Mammary epithelial cell (primary cell): ENCODE measurements at places on chromosomes 4 and X. TPM values are rescaled to one million over a fixed set of nuclear protein-coding genes. Genes with fewer than 3 reads are reported as not detected.

- DNase-seq: no peak
Observed at GRCh38 chr4:61714387-61714911, 514.3 kb downstream of the ADGRL3 start.

GRCh38 chrX:47498411-47498810, 15.4 kb upstream of the ZNF41 start:
- DNase-seq: no peak

DNA sequence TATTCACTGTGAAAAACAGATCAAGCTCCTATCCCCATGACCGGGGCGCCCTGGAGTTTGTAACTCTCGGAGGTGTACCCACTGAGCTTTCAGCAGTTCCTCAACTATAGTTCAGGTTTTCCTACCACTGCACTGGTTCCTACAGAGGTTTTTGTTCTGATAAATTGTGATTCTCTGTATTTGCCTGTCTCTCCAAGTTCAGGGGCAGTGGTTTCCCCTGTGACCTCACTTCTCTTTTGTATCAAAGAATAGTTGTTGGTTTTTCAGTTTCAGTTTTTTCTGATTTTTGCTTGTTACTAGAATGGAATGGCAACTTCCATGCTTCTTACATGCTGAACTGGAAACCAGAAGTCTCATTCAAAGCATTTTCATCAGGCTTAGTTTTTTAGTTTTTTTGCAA, 56.8 kb upstream of the PLS3 start:
- DNase-seq: no peak

- DNase-seq: no peak
Observed at GRCh38 chr4:10118048-10119004, 1.7 kb upstream of the WDR1 start.

GRCh38 chr4:76984127-76984526, 34.6 kb downstream of the SEPTIN11 start:
- peak; percentile 24 for DNase-seq

DNA sequence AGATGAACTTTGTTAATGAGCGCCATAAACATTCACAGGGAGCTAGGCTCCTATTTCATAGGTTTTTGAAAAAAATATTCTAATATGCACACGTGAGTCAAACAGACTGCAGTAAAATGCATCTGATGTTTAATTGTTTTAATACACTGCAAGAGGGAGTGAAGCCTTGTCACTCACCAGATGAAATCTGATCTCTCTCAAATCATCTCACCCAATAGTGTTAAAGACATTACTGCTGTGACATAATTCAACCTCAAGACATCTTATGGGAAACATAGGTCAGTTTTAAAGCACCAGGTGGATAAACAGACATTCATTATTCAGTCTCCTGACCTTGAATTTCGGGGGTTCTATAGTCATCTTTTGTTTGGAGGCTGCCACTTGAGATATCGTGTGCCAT, 148.3 kb downstream of the MAML3 start:
- no peak for DNase-seq

DNA sequence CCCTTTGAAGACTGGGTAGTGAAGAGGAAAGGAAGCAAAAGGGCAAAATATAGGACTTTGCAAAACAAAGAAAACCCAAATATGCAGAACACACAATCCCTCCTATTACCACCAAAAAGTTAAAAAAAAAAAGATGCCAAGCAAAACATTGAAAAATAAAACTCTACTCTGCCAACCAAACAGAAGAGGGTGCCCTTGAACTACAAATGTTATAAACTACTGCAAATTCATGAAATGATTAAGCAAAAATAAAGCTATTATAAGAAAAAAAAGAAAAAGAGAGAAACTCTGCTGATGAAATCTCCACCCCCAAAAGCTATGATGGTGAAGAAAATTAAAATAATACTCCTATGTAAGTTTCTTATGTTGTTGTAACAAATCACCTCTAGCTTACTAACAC, 168.5 kb upstream of the STK26 start:
- no peak for DNase-seq

Gene IL21
- not detected for total RNA-seq

DNA sequence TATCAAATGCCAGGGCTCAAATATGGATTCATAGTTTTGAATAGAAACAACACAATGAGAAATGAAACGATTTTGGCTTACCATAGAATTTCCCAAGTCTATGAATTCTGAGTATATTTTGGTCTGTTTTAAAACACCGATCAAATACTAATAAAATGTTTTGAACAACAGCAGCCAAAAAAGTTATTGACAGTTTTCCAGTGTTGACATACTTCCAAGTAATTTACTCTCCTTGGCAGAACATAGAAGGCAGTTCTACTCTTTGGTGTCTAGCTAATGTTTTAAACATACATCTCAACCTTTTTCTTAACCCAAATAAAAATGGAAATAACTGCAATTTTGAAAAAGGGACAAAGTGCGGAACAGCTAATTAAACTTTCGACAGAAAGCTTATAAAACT, 1419.8 kb downstream of the ADGRL3 start:
- no peak for DNase-seq

DNA sequence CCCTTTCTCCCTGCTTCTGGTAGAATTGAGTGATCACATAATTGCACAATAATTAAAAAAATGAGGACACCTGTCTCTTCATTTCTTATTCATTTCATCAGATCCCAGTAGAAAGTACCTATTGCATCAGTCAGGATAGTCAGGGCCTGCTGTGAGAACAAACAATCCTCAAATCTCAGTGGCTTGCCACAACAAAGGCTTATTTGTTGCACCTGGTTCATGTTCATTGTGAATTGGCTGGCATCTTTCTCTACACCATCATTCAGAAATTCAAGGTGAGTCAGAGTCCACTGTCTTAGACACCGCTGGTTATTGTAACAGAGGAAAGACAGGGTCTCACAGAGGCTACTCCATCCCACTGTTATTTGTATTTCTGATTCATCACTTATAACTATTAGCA, 409.8 kb downstream of the STIM2 start:
- DNase-seq: peak; percentile 60

GRCh38 chr4:147682755-147683154, 1.2 kb downstream of the PRMT9 start:
- DNase-seq: no peak

Gene CHRDL1
- not detected in 2 replicates for total RNA-seq

Gene CCDC120
- total RNA-seq: 19.7 and 26.1 TPM in 2 replicates

Gene FSTL5
- not detected for total RNA-seq

Gene UGT2A3
- total RNA-seq: not detected

DNA sequence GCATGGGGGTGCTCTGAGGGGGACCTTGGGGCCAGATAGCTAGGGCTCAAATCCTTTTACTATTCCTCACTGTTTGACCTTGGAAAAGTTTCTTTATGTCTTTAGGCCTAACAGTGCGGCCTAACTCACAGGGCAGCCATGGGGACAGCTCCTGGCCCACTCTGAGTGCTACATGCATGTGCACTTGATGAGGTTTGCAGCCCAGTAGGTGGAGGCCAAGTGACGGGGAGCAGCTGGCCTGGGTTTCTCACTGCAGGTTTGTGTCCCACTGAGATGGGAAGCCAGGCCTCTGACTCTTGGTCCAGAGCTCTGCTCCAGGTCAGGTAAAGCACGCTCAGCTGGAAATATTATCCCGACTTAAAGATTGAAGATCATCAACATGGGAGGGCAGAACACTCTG, 102.8 kb downstream of the SLC2A9 start:
- no peak for DNase-seq

- DNase-seq: no peak
Observed at GRCh38 chr4:120055162-120055561, 11.5 kb downstream of the MAD2L1 start.

DNA sequence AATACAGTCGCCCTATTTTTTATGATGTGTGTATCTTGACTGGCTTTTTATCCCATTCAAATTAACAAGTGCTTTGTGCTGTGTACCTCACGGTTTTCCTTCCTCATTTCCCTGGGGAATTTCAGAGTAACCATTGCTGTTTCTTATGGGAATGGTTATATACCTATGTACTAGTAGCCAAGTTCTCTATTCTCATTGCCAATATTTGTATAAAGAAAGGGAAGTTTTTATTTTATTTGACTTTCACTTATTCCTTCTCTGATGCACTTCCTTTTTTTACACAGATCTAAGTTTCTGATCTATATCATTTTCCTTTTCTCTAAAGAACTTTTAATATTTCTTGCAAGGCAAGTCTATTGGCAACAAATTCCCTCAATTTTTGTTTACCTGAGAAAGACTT, 181.3 kb downstream of the SOWAHB start:
- no peak for DNase-seq

Gene NR3C2
- 1.2 TPM for total RNA-seq

- DNase-seq: no peak
Observed at GRCh38 chrX:37678574-37678973, 7.0 kb upstream of the XK start.

Gene FGG
- total RNA-seq: not detected

DNA sequence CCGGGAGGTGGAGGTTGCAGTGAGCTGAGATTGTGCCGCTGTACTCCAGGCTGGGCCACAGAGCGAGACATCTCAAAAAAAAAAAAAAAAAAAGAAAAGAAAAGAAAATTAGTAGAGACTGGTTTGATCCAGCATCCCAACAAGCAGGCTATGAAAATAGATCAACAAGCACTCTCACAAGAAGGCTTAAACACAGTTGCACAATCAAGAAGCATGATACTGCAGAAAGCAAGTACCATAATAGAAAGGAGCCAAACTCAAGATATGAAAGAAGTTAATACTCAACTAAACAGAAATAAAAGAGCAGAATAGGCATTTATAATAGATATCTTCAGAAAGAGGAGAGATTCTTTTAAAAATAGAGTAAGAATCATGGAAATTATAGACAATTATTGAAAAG, 10.6 kb downstream of the TLR6 start:
- no peak for DNase-seq

Gene PLA2G12A
- total RNA-seq: 38.9 and 65.4 TPM in 2 replicates

DNA sequence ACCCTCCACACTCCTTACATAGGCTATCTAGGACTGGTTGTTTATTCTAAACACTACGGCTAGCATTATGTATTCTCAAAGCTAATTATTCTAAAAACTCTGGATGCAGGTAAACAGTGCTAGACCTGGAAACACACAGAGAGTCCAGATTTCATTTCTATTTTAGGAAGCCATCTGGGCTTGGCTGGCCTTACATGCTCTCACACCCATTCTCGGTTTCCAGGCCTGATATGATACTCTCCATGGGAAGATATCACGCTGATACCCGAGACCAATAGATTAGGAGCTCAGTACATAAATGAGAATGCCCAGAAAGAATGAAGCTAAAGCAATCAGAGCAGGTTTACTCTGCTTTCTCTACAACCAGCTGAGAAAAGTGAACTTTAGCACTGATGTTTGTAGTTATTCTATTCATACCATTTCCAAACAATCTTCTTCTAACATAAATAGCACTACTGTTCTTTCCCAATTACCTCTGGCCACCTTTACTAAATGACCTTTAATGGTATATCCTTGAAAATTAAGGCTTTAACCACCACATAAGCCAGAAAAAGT, 973.3 kb downstream of the PCDH18 start:
- no peak for DNase-seq

Gene PCDH10
- total RNA-seq: not detected in 2 replicates

Gene SLC39A8
- 6.4 and 8.9 TPM in 2 replicates for total RNA-seq

Gene DAPP1
- total RNA-seq: 14.5 TPM

- peak; percentile 88 for DNase-seq
Observed at GRCh38 chr4:14888790-14889572, 113.3 kb upstream of the CPEB2 start.

DNA sequence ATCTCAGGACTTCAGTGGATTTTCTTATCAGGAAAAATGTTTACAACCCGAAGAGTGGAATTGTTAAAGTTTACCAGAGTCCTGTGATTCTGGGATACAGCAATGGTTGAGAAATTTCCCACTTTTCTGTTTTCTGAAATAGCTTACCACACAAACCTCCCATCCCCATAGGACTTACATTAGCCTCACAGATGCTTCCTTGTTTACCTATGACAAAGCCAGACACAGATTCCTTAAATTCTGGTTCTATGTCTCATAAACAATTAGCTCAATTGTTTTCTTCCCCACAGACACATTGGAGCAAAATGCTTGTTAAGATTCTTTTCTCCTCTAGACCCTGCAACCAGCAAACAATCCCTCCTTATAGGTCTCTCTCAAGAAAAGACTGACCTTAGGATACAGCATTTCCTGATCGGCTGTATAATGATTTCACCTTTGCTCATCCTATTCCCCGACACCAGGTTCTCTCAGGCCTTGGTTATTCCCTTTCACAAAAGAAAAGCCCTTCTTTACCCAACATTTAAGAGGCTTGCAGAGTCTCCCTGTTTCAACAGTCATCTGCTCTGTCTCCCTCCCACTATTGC, 886.2 kb downstream of the ARAP2 start:
- peak; percentile 0 for DNase-seq

Gene SAGE1
- not detected in 2 replicates for total RNA-seq

- no peak for DNase-seq
Observed at GRCh38 chr4:119731146-119731742, 102.6 kb upstream of the PDE5A start.

DNA sequence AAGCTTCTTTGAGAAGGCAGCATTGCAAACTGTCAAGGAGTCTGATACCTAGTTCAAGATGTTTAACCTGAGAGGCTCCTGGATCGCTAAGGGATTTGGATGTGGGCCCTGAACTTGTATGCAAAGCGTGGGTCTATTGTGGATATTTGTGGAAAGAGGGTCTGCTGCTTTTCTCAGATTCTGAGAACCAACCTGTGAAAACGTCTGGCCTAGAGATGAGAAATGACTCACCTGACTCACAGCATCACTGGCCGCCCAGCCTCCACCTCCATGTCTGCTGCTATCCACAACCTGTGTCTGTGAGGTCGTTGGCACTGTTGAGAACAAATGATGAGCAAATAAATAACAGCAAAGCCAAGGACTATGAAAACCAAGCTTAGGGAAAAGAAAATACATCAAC, 33.3 kb upstream of the PROM1 start:
- no peak for DNase-seq

GRCh38 chr4:168509786-168510185, 12.9 kb downstream of the PALLD start:
- peak; percentile 41 for DNase-seq
